Body of pancreas (tissue), 4 donors: ENCODE measurements at places on chromosomes 7 and 10.
A peak's percentile ranks its signal among the peaks of the same experiment; 100 is the strongest.

- no peak for DNase-seq
Measured at GRCh38 chr10:30080161-30080560, 20.8 kb upstream of the JCAD start.

GRCh38 chr10:92702301-92702916 lies 12.7 kb downstream of the HHEX start:
- DNase-seq = no peak

- no peak for DNase-seq
Measured at GRCh38 chr10:128059266-128059981, 66.8 kb downstream of the MKI67 start.

DNA sequence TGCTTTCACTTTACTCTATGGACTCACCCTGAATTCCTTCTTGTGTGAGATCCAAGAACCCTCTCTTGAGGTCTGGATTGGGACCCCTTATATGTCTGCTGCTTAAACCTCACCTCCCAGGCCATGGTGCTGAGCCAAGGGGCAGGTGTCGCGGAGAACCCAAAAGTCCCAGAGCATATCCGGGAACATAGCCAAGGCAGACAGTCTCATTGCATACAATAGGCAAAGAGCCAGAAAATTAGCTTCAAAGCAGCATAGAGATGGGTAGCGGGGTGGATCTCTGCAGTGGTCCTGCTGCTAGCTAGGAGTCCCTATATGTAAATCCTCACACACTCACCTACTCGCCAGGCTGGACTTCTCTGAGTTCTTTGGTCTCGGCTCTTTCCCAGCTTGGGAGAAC lies 5.5 kb downstream of the CCL24 start:
- DNase-seq = no peak

GRCh38 chr10:56505555-56505954 lies 144.5 kb upstream of the ZWINT start:
- no peak for DNase-seq

DNA sequence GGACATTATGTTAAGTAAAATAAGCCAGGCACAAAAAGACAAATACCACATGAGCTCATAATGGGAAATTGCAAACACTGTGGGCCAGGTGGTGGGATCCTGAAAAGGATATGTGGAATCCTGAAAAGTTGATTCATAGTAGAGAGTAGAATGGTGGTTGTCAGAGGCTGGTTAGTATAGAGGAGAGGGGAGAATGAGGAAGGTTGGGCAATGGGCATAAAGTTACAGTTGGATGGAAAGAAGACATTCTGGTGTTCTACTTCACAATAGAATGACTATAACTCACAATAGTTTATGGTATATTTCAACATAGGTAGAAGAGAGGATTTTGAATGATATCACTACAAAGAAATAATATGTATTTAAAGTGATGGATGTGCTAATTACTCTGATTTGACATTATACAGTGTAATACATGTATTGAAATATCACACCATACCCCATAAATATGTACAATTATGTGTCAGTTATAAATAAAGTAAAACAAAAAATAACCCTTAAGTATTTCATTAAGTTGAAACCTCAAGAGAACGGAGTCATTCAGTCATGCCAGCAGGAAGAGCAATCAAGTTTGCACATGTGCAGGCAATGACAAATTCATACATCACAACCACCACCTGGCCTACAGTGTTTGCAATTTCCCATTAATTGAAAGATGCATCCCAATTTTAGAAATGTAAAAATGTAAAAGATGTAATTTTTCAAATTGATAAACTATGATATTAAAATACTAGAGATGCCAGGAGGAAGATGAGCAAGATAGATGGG lies 156.7 kb downstream of the MAGI2 start:
- DNase-seq = no peak

DNA sequence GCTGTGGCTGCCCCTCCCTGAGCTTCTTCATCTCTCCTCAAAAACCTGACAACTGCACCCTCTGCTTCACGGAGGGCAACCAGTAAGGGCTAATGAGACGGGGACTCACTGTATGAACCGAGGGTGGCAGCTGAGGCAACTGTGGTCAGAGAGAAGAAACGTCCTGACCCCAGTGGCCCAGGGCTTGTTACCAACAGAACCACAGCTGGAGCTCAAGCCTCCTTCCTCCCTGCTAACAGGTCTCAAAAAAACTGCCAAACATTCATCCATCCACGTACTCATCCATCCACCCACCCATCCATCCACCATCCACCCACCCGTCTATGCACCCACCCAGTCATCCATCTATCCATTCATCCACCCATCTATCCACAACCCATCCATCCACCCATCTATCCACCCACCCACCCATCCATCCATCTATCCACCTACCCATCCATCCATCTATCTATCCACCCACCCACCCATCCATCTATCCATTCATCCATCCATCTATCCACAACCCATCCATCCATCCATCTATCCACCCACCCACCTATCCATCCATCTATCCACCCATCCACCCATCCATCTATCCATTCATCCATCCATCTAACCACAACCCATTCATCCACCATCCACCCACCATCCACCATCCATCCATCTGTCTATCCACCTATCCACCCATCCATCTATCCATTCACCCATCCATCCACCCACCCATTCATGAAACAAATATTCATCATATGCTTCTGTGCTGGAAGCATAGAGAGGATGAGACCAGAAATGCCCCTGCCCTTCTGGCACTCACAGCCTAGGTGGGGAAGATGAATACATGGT lies 111.7 kb downstream of the PDGFA start:
- DNase-seq = no peak

- DNase-seq = no peak
Measured at GRCh38 chr10:133388973-133389818, 4.8 kb upstream of the MTG1 start.

GRCh38 chr7:92758796-92759431 lies 77.5 kb downstream of the CDK6 start:
- no peak for DNase-seq

- no peak for DNase-seq
Measured at GRCh38 chr7:3399858-3400257, 98.8 kb downstream of the SDK1 start.

- DNase-seq = no peak
Measured at GRCh38 chr10:43251419-43252165, 15.3 kb downstream of the RASGEF1A start.

DNA sequence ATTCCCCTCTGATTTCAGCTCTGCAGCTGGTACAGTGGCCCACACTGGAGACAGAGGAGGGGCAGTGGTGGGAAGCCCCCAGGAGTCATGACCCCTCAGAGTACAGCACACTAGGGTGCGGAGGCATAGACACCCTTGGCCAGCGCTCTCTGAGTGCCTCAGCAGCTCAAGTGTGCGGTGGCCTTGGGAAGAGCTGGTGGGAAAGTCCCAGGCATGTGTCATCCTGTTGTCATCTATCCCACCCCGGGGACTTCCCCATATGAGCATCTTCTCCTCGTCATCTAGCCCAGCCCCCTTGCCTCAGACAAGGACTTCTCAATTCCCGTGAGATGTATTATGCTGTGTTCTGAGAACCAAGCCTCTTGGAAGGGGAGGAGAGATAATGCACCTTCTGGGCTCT lies 15.6 kb upstream of the PPIF start:
- DNase-seq = no peak

DNA sequence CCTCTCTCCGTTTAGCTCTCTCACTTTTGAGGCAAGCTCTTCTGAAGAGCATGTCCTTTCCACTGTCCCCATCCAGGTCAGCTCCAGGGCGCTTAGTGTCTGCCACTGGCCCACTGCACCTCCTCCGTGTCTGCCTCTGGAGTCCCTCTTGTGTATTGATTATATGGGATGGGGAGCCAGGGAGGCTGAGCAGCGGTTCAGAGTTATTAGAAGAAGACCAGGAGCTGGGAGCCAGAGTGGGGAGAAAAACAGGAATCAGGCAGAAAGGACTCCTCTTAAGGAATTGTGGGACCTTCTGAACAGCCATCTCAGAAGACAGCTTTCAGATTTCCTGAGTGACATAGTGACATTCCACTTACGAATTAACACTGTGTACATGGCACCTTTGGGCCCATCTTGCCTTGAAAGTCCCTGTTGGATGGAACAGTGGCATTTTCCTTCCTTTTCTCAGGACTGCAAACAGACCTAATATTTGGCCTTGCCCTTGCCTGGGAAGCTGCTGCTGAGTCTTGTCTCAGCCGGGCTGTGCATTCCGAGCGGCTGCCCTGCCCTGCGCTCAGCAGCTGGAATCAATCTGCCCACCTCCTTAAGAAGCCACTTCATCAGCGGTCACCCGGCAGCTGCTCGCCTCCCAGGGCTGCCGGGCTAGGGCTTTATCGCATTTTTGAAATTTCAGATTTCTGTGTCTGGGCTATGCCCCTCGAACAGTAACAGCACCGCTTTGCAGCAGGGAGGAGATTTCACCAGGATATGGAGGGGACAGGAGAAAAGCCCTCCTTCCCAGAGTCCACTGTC lies 81.1 kb upstream of the PRKG1 start:
- peak; percentile 17 for DNase-seq

DNA sequence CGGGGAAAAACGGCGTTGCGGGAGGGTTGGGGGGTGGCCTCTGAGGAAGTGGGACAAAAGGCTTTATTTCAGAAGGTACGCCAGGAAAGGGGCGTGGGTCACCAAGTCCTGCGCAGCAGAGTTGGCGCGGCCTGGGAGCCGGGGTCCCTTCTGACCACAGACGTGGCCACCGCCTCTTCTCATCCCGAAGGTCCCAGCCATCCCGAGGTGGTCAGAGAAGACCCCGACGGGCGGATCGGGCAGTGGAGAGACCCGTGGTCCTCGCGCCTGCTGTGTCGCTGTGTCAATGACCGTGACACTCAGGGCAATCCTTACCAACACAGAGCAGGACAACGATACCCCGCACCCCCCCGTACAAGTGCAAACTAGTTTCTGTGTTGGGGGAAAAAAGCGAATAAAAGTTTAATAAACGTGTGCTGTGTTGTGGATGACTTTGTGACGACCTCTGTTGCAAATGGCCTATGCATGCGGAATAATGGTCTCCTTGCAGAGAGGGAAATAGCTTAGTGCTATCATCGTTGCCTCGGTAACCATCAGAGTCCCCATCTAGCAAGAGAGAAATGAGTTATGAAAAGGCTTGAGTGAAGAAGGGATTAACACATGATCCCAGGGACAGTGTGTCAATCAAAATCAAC lies 19.4 kb upstream of the GATA3 start:
- no peak for DNase-seq

DNA sequence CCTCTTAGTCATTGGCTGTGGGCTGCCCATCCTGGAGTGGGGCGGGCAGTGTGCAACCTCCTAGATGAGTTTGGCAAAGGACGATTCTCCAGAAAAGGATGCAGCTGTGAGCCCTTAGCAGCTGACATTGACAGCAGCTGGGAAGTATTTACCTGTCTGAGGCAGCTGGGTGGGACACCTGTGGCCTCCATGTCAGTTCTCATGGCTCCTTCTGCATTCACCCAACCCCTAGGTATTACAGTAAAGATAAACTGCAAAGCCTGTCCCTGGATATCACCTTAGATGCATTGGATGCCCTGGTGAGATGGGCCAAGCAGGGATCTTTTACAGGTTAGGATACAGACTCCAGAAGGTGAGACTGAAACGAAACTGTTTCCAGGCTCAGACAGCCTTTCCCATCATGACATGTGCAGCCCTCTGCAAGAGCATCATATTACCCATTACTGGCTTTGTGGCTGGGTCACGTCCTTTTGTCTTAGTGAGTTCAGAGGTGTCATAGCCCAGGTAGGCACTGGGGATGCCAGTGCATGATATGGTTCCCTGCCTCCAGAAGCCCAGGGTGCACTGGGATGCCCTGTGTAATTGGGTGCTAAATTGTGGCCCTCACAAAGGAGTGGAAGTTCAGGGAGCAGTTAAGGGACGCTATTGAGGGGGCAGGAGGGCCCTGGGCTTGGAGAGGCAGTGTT lies 28.9 kb downstream of the MINDY4 start:
- no peak for DNase-seq

- DNase-seq = peak; percentile 74
Measured at GRCh38 chr7:95476904-95477594, 8.7 kb upstream of the ASB4 start.

DNA sequence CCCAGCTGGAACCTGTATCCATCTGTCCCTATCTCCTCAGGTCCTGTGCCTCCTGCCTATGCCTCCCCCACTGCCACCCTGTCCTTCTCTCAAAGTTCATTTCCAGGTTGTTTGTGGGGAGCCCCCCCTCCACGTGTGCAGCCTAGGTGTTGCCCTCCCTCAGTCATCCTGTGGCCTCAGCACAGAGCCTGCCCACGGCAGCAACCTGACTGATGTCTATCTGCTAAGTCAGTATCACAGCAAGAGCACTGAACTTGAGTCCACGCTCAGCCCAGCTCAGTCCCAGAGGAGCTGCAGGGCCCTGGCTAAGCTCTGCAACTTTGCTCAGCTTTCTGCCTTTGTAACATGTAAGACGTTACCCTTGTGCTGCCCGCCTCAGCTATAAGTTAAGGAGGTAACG lies 28.7 kb downstream of the FAM53B start:
- DNase-seq = no peak

DNA sequence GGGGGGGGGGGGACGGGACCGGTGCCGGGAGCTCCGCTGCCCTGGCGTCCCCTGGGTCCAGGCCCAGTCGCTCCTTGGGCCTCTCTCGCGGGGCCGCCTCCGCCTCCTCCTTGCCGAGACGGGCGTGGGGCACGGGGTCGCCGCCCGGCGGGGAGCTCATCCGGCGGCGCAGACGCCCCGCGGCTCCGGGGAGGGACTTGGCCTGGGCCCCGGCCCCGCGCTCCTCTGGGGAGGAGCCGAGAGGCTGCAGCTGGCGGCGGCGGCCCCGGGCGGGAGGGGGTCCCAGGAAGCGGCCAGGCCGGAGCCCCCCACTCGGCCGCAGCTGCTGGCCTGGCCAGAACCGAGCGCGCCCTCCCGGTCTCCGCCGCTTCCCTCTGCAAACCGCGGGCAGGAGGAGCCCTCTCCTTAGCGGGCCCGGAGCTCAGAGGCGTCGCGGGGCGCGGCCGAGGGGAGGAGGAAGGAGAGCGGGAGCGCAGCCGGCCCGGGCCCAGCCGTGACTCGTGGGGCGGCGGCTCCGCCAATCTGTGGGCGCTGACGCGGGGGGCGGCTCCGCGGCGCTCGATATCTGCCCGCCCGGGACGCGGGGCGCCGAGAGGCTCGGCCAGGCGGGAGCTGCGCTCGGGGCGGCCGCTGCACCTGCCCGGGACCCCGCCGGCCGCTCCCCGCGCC lies at the start of gene FAM20C:
TSS of gene FAM20C (plus strand) at position 591 of the 669 bp plus-strand sequence. CDS start 629 bp downstream, outside the sequence.
- peak; percentile 87 for DNase-seq

DNA sequence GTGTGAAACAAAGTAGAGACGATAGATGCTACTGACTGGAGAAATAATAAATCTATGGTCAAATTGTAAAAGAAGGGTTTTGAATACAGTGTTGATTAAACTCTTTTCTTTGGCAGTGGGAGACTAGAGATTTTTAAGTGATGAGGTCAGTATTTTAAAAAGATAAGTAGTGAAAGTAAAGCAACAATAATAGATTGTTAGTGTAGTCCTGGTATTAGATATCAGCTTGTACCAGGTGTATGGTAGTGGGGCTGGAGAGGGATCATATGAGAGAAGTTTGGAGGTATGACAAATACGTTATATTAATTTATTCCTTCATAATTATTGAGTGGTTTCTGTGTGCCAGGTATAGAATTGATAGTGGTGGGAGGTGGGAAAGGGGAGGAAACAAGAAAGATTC lies 25.2 kb downstream of the PHTF2 start:
- no peak for DNase-seq

DNA sequence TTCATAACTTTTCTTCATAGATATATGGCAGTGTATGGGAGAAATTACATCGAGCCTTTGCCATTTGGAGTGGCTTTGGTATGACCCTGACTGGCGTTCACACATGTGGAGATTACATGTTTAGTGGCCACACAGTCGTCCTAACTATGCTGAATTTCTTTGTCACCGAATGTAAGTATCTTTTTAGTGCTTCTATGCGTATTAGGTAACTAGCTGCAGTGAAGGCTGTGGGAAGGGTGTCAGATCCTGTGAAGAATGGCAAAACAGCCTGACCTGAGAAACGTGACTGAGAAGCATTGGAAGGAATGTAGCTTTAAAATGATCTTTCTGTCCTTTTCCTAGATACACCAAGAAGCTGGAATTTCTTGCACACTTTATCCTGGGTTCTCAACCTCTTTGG lies 34.5 kb upstream of the VDAC2 start:
- DNase-seq = no peak
